Caco-2 (cell line): ENCODE measurements at places on chromosomes 5 and 9. TPM values are rescaled to one million over a fixed set of nuclear protein-coding genes. Genes with fewer than 3 reads are reported as not detected.
A peak's percentile ranks its signal among the peaks of the same experiment; 100 is the strongest.

DNA sequence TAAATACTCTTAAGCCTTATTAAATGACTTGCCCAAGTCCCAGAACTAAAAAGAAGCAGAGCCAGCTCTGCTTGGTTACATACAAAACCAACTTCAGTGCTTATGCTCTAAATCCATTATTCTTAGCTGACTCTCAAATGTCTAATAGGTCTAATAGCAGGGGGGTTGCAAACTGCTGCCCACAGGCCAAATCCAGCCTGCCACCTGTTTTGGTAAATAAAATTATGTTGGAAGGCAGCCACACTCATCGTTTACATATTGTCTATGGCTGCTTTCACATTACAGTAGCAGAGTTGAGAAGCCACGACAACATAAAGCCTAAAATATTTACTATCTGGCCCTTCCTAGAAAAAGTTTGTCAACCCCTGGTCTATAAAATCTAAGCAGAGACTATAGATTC lies 69.0 kb downstream of the KLHL3 start:
- no peak for DNase-seq

- no peak for DNase-seq
Measured at GRCh38 chr5:16467363-16468219, 2.0 kb upstream of the ZNF622 start.

GRCh38 chr5:82105457-82105856 lies 133.6 kb downstream of the ATG10 start:
- no peak for DNase-seq

DNA sequence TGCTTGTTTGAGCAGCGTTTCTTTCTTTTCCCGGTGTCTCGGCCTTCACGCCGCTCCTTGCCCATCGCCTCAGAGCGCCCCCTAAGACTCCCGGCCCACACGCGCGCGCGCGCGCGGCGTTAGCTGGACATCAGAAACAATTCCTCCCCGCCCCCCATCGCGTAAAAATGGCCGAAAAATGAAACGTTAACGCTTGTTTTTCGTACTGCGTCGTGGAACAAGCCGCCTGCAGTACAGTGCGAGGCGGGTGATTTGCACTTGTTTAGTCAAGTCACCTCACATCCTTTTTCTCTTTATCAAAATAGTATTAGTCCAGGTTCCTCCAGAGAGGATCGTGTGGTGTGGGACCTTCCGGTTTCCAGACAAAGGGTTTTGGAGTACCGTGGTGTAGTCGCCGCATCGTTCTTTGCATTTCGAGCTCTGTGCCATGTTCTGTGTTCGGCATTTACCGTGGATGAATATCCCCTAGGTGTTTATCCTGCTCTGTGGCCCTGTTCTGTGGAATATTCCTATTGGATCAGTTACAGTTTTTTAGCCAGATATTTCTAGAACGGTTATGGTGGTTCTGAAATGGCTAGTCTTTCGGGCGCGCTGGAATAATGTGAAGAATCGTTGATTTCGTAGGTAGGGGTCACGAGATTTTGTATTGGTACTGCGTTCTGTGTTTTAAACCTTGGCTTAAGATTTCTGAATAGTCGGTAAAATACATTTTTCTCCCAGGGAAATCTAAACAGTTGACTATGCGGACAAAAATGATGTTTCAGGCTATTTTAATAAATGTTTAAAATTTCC lies 1.0 kb downstream of the MATR3 start:
- peak; percentile 85 for DNase-seq

DNA sequence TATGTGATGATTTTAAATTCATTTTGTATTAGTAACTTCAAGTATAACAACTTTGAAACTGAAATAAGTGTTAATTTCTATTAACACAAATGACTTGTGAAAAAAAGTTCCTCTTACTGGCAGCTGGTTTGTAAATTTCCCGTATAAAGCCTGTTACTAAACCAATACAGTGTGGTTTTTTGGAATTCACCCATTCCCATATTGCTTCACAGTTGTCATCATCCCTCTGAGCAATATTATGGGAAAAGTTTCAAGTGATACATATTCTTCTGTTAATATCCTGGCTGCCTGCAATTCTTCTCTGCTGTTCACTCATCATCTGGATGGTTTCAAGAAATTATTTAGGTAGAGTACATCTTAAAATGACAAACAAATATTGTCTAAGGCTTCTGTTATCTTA lies 1185.1 kb upstream of the C9orf72 start:
- no peak for DNase-seq

Gene OBP2B
- total RNA-seq: not detected in 2 replicates

Gene PTGS1
- total RNA-seq: 0.19 and 0.29 TPM in 2 replicates

DNA sequence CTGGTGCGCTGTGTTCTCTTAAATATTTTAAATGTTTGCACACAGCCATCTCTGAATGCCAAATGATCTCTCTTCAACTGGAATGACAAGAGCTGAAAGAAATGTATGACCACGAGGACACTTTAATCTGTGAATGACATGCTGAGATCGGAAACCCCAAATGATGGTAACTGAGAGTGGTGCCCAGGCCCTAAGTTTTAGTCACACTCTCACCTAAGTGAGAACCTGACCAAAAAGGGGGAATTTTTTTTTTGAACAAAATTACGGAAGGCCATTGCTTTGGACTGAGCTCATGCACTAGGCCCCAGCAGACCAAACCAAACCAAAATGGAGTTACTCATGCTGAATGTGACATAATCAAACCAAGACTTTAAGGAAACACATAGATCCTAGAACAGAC lies 167.1 kb upstream of the TUT7 start:
- no peak for DNase-seq

DNA sequence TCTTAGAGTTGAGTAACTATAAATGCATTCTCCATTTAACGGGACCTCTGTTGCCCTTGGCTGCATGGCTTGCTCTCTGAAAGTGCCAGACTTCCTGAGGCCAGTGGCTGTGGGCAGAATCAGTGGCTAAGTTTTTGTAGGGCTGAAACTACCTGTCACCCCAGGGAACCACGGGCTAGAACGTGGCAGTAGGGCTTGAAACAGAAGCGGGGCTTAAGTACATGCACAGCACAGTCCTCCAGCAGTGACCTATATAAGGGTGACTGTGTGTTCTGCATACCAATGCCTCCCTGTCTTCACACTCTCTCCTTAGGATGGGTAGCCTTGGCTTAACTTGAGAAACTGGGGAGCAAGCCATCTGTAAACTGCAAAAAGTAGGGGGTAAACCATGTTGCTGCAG lies 43.6 kb upstream of the LRRTM2 start:
- DNase-seq: no peak

DNA sequence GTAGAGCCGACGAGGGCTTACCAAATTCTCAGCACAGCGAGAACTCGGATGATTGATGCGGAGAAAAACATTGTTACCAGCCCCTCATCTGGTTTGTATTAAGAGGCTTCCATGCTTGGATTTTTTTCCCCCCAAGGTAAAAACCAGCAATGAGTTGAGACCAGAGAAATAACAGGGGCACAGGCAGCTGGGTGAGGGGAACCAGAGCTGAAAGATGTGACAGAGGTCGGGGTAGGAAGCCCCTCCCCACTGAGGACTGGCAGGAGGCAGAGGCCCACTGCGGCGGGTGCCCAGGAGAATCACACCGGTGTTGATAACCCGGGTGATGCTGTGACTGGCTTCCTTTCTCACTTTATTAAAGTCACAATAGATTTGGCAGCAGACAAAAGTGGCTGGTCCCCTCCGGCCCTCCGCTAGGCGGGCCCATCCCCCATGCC lies 116.5 kb upstream of the PHYKPL start:
- no peak for DNase-seq

GRCh38 chr9:128626181-128626580 lies 30.5 kb downstream of the DYNC2I2 start:
- no peak for DNase-seq

Gene FAM81B
- not detected in 2 replicates for total RNA-seq

DNA sequence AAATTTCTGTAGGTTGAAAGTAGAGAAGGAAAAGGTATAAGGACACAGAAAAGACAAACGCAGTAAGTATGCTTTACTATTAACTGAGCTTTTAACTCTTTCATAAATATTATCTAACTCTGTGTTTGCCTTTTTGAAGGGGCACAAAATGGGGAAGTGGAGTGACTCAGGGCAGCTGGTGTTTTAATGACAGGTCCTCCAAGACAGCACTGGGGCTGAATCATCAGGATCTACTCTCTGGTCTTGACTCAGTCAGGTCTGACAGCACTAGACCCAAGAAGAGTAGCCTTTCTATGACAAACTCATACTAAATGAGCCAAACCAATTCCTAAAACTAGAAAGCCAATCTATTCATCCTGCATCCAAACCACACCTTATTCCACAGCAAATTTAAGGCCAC lies 102.2 kb downstream of the APTX start:
- no peak for DNase-seq
